Coronary artery (tissue), 2 donors: ENCODE measurements at places on chromosomes 13 and 19.

- DNase-seq, result no peak
Measured at GRCh38 chr19:2507109-2507508, 31.2 kb downstream of the GADD45B start.

DNA sequence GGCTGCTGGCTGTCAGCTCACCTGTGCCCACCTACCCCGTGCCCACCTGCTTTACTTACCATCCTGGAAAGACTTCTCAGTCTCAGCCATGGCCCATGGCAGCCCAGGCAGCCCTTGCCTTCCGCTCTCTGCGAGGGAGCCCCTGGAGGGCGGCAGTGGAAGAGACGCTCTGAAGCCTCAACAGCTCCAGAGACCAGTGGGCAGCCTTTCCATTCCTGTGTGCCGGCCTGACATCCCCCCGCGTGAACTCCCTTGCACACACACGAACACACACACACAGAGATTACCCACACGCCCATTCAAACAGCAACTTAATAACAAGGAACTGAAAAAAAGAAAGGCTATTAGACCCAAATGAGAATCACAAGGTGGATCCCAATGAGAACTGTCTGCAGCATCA is 14.2 kb upstream of the RASA3 start:
- no peak for DNase-seq

DNA sequence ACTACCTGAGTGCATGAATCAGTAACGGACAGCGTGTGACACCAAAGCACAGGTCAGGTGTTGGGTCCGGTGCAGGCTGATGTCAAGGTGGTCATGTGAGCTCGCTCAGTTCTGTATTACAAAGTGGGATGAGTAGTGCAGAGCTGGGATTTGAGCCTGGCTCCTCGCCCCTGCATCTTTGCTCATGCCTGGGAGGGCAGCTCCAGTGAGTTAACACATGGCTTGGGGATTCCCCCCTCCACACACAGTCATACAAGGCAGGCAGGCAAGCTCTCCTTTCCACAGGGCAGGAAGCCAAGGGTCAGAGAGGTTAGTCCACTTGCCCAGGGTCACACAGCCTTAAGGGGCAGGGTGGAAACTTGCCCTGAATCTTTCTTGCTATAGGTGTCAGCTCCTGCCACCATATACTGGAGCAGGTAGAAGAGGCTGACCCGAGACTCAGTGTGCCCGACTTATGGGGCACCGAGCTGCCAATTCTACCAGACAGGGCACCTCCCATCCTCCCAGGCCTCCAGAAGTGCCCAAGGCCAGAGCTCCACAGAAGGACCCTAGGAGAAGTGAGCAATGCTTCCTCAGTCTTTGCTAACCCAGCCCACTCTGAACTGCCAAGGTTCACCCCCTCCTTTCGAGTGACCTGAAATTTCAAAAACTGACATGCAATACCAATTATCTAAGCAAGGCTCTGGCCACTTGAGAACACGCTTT is 35.4 kb downstream of the ZNF787 start:
- no peak for DNase-seq

DNA sequence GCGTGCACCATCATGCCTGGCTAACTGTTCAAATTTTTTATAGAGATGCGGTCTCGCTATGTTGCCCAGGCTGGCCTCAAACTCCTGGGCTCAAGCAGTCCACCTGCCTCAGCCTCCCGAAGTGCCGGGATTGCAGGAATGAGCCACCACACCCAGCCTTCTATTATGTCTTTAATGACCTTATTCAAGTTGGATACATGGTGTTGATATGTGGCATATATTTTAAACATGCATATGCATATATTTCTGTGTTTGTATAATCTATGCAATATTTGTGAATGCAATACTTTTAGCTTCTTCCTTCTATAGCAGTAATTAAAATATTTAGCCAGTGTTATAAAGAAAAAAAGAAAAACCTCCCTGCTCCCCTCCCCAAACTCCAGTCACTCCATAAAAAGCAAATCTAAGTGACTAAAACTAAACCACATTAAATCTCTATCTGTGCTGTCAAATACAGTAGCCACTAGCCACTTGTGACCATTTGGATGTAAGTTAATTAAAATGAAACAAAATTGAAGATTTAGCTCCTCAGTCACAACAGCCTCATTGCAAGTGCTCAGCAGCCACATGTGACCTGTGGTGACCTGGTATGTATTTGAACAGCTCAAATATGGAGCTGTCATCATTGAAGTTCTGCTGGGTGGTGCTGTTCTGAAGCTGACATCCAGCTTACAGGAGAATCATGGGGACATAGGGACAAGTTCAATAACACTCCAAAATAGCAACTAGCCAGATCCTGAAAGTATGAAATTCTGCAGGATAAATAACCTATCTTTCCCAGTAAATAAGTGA is 27.4 kb downstream of the FCGBP start:
- DNase-seq, result no peak

GRCh38 chr19:22622901-22623840 is 11.0 kb upstream of the ZNF492 start:
- DNase-seq, result no peak

DNA sequence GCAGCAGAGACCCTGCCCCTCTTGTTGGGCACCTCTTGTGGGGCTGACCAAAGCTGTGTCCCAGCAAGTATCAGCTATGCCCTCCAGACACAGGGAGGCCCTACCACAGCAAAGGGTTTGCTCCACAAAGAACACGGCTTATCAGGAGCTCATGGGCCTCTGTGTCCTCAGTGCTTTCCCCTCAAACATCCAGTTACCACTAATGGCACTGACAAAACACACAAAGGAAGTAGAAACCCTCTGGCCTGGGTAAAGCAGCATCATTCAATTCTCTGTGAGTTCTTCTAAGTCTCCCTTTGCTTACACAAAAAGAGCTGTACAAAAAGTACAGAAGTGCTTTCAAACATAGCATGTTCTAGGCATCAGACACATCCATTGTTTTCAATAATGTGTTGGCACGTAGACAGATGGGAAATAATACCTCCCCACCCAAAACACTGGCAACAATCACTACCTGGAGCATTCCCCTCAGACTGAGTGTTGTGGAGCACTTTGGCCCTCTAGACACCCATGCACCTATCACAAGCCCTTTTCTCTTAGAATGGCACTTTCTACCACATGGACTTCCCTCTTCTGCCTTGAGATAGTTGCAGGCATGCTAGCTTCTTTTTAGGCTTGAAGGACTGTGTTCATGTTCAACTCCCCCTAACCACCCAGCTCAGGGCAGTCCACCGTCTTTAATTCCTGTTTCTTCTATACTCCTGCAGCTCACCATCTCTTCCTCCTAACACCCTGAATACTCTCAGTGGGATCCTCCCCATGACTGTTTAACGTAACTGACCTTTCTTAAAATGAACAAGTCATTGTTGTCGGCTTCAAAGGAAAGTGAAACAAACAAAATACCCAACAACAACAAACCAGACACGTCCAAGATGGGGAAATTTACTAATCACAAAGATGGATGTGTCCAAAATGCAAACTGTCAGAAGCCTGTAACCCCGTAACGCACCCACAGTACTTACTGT is 43.5 kb downstream of the ATP7B start:
- DNase-seq, result no peak
